ENCODE measurements at places on chromosomes 2 and 18.

DNA sequence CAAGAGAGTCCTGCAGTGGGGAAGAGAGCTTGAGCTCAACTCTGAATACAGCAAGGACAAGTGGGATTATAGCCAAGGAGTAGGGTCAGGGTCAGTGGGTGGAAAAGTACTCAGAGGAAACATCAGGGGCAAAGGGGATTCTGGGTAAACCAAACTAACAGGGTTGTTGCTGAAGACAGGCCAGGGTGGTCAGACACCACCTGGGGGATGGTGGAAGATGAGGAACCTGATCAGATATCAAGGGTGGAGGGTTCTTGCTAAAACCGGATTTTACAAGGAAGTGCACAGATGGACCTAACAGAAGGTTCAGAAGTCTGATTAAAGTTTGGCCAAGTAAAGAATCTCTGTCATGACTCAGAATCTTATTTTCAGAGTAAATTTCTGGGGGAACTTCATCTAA, 16.5 kb downstream of the OSBPL1A start:
- no peak for DNase-seq

DNA sequence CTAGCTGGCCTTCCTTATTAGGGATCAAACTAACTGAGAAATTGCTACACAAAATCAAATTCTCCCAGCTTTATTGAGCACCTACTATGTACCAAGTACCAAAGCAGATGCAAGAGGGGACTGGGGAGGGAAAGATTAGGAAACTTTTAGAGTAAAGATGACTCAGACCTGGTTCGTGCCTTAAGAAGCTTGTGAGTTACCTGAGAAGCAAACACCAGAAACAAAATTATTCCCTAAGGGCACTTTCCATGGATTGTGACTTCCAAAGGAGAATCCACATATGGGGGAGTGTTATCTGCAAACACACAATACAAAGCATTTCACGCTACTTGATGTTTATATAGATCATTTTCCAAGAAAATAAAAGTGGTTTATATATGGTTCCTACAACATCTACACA, 326.9 kb upstream of the HNRNPA3 start:
- DNase-seq = no peak

- no peak for DNase-seq
These were observed 251.5 kb upstream of the MGAT5 start for GRCh38 chr2:134002391-134002790.

GRCh38 chr18:49486953-49487710, at the start of gene C18orf32:
Gene C18orf32, minus strand, starts transcription at chr18:49487234. Its CDS starts 3,486 bp downstream, at chr18:49483748.
- DNase-seq = peak; percentile 98

DNA sequence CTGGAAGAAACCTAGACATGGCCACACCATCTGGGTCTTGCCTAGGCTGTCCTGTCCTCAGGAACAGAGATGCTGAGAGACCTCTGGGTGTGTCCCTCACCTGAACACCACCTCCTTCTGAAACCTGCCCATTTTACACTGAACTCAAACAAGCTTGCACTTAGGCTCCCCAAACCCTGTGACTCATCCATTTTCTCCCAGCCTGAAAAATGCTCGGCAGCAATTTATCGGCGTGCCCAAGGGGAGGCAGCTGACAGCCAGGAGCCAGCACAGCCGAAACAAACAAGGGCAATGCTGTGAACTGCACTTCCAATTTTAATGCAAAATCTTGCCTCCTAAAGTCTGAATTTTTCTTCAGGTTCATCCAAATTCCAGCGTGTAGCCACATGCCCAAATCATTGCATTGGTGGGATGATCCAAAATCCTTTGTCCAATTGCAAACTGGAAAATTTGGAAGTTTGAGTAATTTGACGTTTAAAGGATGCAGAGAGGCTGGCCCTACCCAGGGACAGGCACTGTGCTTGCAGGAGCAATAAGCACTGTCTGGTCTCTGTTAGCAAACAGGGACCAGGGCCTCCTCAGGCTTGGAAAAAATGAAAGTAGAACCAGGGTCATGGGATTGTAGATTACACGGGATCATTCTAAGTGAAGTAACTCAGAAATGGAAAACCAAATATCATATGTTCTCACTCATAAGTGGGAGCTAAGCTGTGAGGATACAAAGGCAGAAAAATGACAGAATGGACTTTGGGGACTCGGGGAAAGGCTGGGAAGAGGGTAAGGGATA, 67.7 kb downstream of the GALNT14 start:
- no peak for DNase-seq

GRCh38 chr2:156841321-156841720, 405.1 kb downstream of the GPD2 start:
- DNase-seq = no peak

GRCh38 chr2:59882822-59883221, 670.6 kb downstream of the BCL11A start:
- DNase-seq = no peak

- no peak for DNase-seq
These were observed 5.7 kb downstream of the SCN3A start for GRCh38 chr2:165198181-165198580.

DNA sequence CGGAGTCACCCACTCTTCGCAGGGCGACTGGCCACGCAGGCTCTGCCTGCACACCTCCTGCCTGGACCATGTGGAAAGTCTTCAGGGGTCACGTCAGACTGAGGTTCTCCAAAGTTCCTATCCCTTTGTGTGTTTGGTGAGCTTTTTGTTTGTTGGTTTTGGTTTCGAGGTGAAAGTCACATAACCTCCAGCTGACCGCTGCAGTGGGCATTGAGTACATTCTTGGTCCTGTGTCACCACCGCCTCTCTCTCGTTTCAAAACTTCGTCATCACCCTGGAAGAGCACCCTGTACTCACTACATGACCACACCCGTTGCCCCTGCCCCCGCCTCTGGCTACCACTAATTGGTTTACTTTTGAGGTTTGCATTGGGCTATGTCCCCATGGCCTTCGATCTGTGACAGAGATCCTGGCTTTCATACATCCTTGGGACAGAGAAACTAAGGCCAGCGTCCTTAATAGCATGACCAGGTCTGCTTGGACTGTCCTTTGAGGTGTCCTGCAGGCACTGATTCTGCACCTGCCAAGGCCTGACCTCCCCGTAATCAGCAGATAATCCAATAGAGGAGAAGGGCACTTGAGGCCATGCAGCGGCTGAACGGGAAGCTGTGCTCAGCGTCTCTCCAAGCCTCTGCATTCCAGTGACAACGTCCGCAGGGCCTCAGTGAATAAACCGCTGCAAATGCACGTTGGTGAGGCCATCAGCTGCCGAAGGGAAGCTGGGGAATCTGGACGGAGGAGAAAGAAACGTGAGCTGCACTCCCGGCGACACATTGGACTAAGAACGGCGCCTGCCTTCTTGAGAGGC, 46.8 kb downstream of the SH3BP4 start:
- DNase-seq = peak; percentile 25

GRCh38 chr2:107669335-107669734, 157.4 kb upstream of the RGPD4 start:
- no peak for DNase-seq

- DNase-seq = no peak
These were observed 42.4 kb upstream of the FIGN start for GRCh38 chr2:163778045-163778781.

GRCh38 chr2:225614915-225615314, 215.4 kb downstream of the NYAP2 start:
- no peak for DNase-seq

DNA sequence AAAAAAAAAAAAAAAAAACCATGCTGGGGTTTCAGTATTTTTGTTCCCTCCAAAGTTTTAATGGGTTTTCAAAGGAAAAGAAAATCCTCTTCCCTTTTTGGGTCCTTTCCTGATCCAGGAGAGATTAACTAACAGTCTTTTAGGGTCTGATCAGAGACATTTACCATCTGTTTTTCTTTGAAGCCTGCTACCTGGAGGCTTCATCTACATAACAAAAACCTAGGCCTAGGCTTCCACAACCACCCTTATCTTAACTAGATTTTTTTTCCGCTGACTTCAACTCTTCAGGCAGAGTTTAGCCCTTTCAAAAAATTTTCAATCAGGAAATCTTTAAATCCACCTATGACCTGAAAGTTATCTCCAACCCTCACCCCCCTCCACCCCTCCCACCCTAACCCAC, 154.7 kb downstream of the MBD2 start:
- no peak for DNase-seq

- no peak for DNase-seq
These were observed 101.7 kb downstream of the B3GNT2 start for GRCh38 chr2:62297624-62298010.

DNA sequence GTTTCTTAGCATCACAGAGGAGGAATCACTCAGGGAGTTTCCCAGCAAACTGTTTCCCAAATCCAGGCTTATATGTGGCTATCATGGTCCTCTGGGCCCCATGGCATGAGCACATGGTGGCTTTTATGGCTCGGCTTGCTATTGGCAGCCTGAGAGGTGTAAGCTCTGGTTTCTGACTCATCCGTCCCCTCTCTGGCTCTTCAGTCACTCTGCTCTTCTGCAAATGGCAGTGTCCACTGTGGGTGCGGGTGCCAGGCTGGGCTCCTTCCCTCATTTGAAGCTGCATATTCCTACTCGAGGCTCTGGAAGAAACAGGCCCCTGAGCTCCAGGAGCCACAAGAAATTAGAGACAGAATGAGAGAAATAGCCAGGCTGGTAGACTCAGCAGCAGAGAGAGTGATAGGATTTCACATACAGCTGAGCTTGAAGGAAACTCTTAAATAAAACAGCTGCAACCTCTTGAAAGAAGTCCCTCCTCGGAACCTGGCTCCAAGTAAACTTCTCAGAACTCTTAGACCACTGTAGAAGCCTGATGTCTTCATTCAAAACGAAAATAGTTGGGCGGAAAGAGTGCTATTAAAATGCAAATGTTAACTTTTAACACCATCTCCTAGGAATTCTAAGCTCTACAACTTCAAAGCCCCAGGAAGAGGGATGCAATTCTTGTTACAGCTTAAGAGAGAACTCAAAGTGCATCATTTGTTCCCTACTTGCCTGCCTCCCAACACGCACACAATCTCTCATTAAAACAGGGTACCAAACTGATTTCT, 212.6 kb upstream of the SP5 start:
- DNase-seq = no peak

GRCh38 chr2:217064234-217065011, 204.6 kb upstream of the TNP1 start:
- no peak for DNase-seq

DNA sequence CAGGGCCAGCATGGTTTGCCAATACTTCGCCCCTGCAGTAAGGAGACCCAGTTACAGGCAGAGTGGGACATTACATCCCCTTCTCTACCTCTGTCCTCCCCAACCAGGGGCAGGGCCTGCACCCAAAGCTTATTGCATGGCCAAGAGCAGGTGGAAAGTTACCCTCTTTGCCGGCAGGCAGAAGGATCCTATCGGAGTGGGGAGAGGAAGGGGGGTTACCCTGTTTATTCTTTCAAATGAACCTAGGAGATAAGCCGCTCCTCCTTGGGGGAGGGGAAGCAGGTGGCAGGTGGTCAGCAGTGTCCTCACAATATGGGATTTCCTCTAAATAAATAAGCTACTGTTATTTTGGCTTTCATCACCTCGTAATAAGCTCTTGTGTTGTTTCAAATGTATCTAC, 53.9 kb downstream of the SPATS2L start:
- DNase-seq = no peak

GRCh38 chr18:65983750-65984149, 232.9 kb downstream of the CDH7 start:
- no peak for DNase-seq

DNA sequence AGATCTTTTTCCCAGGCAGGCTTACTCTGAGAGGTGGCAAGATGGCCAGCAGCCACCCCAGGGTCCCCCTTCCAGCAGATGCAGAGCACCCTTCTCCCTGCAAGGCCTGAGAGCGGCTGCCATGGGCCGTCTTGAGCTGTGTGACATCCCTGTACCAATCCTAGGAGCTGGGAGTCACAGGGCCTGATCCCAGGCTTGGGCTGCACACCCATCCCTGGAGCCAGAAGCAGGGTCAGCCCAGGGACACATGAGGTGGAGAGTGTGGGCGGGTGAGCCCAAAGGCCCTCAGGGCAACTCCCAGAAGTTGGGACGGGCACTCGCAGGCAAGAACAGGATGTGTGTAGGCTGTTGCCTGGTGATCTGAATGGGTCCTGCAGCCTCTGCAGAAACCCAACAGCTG, 40.5 kb downstream of the CROCC2 start:
- no peak for DNase-seq

Measured in mucosa of descending colon (tissue), 3 donors.